Activated CD4-positive, alpha-beta T cell treated with anti-CD3 and anti-CD28 coated beads, Interleukin-2, amount 50 U/mL, for 24 hours (primary cell): ENCODE measurements at places on chromosomes 5 and 9.

DNA sequence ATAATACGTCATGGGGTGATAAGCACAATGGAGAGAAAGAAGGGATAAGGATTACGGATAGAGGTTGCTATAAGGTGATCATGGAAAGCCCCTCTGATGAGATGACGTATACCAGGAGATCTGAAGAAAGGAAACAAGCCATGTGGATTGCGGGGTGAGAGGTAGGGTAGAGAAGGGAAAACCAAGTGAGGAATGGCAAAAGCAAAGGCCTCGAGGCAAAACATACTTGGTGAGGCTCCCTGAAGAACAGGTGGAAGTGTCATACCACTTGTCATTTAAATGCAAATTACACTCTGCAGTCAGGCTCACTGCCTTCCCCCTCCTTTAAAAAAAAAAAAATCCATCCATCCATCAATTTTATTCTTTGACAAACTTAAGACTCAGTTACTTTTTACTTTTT lies 420.8 kb downstream of the RAB3C start:
- no peak for DNase-seq

DNA sequence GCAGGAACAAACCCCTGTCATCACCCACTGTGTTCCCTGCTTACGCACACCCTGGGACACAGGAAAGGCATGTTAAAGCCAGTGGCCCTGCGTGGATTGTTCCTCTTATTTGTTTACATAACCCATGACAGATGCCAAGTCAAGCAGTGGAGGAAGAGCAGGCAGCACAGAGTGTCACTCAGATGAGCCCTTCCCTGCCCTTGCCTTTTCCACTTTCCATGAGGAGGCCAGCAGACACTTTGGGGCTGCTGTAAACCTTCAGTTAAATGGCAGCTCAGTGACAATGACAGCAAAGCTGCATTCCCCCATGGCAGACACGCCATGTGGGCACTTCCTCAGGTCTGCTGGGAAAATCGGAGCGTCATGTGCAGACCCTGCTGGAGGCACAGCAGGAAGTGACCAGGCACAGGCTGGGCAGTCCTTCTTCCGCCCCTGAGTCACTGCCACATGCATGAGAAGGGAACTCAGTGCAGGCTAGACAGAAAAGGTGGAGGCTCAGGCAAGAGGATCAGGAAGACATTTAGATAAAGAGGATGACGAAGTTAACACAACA lies 216.8 kb upstream of the PIK3R1 start:
- no peak for DNase-seq

DNA sequence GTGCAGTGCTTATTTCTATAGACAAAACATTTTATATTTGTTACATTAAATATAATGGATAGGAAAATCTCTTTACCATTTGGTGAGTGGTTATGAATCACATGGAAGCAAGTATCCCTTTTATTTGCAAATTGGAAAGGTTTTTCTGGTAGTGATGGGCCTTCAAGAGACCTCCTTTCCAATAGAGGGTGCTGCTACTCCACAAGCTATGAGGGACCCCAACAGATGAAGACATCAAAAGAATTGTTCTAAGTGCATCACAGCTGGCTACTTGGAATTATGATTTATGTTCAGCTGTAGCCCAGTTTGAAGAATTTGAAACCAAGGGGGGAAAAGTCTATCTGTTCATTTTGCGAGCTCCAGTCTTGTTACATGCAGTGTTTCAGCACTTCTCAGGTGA lies 493.7 kb upstream of the SGCD start:
- no peak for DNase-seq

DNA sequence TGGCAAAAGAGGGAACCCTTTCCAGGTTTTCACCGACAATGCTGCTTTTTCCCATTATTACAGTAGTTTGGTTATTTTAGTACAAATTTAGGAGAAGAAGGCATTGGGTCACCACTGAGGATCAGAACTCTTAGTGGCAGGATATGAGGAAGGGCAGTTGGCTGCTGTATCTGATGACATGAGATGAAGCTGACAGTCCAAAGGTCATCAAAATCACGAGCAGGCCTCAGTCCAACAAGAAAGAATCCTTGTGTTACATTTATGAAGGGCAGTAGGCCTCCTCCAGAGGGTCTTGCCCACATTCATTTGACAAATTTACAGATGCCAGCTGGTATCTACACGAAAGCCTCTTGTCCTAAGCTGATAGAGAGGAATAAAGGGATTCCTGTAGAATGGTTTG lies 49.5 kb upstream of the COL15A1 start:
- DNase-seq, result no peak

DNA sequence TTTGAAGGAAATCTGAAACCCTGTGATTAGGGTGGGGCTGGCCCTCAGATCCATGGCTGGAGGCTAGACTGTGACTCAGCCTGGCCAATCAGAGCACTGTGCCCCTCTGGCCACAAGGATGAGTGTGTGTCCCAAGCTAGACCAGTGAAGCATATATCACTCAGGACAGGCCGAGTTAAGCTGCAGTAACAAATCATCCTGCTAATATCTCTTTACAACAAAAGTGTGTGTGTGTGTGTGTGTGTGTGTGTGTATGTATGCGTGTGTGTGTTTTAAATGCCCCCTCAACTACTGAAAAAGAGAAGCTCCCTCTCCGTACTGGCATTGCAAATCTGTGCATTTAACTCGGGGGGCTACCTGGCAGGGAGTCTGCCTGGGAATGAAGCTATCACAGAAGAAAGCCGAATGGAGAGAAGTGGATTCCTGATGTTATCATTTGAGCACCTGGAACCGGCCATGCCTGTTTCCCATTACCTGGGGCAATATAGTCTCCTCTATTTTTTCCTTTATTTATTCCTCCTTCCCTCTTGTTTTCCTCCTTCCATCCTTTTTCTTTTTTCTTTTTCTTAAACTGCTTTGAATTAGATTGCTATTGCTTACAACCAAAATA lies 25.6 kb downstream of the STC2 start:
- no peak for DNase-seq

DNA sequence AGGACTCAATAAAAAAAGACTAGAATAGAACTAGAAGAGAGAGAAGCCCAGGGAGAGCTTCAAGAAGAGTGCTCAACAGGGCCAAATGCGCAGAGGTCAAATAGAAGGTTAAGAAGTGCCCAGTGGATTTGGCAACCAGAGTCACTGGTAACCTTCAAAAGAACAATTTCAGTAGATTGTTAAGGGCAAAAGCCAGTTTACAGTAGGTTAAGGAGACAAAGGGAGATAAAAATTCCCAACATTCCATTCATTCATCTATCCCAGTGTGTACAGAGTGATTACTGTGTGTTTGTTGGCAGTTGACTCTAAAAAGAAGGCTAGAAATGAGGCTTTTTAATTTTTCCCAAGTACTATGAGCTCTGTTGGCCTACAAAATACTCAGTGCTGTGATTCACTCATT lies 69.4 kb downstream of the RIGI start:
- DNase-seq, result no peak

DNA sequence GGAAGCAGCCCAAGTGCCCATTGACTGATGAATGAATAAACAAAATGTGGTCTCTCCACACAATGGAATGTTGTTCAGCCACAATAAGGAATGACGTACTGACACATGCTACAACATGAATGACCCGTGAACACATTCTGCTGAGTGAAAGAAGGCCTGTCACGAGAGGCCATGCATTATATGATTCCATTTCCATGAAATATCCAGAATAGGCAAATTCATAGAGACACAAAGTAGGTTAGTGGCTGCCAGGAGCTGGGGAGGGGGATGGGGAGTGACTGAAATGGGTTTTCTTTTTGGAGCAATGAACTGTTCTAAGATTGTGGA lies 41.4 kb downstream of the BICD2 start:
- DNase-seq, result no peak

GRCh38 chr5:174307656-174308271 lies 262.3 kb downstream of the NSG2 start:
- no peak for DNase-seq

DNA sequence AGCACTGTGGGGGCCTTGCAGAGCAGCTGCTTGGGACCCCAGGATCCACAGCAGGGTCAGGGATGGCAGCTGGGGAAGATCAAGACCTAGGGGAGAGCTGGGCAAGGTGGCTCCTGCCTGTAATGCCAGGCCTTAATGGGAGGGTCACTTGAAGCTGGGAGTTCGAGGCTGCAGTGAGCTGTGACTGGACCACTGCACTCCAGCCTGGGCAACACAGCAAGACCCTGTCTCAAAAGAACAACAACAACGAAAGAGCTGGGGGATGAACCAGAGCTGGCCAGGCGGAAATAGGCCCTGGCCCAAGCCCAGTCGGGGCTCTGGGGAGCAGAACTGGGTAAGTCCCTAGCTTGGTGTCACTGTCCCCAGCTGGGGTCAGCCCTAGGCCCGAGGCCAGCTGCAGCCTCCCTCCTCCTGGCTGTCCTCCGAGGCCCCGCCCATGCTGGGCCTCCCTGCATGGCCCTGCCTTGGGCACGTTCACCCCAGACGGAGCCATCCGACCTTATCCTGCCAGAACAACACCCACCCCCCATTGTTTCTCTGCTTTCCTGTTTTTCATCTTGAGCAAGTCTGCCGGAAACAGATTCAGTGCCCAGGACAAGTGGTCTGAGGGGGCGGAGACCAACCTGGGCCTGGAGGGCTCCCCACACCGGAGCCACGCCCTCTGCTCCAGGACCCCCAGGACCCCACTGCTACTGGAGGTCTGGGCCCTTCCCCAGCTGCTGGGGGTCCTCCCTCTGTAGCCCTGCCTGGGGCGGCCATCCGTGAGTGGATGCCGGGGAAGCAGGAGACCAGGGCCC lies 1.9 kb downstream of the DIPK1B start:
- no peak for DNase-seq

DNA sequence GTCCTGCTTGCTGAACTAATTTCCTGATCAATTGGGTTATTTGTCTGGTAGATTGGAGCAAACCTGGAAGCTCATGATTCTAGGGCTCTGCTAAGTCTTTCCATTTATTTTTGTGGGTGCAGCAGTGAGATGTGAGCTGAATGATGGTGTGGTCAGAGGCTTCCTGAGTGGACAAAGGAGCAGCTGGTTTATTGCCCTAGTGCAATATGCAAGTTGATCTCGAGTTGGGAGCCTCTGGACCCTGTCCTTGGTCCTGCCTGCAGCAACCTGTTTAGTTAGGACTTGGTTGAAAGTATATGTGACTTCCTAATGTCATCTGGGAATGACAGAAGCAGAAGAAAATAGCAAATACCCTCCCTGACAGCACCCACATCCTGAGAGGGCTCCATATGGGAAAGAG lies 4.2 kb upstream of the UNC5A start:
- no peak for DNase-seq

- no peak for DNase-seq
Measured at GRCh38 chr5:17190799-17191391, 26.5 kb upstream of the BASP1 start.

GRCh38 chr5:164300295-164300694 lies 794.9 kb downstream of the MAT2B start:
- DNase-seq, result no peak

GRCh38 chr9:20591223-20591622 lies 31.1 kb downstream of the MLLT3 start:
- DNase-seq, result no peak

DNA sequence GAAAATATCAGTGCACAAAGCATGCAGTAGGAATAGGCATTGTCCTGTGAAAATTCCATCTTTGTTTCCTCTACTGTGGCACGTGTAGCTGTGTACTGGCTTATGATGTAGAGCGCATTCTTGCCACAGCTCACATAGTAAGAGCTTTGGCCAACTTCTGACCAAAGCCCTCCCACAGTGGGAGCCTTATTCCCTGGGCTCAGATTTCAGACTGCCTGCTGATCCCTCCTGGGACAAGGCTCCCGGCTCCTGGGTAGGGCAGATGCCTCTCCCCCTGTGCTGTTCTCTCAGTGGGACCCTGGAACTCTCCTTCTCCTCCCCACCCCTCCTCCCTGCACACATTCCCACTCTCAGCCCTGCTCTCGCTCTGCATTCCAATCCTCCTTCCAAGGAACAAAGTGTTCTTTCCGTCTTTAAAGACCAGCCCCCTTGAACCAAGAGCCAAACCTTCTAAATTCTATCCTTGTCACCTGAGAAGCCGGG lies 17.5 kb downstream of the LCP2 start:
- DNase-seq, result no peak

DNA sequence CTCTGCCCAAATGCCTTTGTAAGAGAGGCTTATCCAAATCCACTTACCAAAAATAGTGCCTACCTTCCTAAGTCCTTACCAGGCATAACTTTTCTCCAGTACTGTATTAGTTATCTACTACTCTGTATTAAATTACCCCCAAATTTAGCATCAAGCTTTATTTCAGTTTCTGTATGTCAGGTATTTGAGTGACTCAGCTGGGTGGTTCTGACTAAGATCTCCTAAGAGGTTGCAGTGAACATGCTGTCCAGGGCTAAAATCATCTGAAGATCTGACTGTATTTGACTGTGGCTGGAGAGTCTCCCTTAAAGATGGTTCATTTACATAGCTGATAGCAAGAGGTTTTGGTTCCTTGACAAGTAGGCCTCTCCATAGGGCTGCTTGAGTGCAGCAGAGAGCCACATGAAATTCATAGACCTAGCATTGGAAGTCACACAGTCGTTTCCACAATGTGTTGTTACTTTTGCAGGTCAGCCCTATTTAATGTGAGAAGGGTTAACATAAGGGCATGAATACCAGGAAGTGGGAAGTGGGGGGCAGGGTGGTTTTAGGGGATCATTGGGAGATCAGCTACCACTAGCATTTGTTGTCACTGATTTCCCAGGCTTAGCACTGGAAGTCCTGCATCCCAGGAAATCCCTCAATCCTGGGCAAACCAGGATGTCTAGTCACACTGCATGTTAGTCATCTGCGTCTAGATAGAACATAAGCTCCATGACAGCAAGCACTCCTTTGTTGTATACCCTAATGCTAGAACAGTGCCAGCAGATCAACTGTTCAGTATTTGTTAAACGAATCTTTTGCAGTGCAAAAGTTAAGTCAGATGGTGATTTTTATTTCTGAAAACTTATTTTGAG lies 2.0 kb upstream of the ZNF622 start:
- no peak for DNase-seq

- DNase-seq, result no peak
Measured at GRCh38 chr9:75664597-75664996, 225.9 kb upstream of the PCSK5 start.

GRCh38 chr5:39544941-39545340 lies 120.2 kb upstream of the DAB2 start:
- DNase-seq, result no peak

DNA sequence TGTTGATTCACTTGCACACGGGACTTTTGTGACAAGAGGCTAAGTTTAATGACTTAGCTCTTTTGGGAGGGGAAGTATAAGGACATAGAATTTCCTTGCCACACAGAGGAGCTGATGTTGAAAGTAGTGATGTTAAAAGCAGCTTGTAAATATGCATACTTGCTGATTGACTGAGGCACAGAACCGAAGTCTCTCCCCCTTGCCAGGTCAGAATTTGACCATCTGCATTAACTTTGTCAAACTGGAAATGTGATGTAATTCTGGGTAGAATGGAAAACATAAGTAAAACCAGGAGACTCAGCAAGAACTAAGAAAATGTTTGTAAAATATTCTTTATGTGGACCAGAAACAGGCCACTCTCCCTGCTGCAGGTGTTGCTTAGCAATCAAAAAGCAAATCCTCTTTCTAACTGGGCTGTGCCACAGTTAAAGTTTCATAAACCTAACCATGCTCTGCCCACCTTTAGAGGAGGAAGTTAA lies 284.2 kb downstream of the NR3C1 start:
- no peak for DNase-seq

GRCh38 chr9:33157960-33158842 lies 8.9 kb downstream of the B4GALT1 start:
- no peak for DNase-seq
